Fibroblast of the aortic adventitia (primary cell): ENCODE measurements at places on chromosomes 2 and 18. TPM values are rescaled to one million over a fixed set of nuclear protein-coding genes. Genes with fewer than 3 reads are reported as not detected.

DNA sequence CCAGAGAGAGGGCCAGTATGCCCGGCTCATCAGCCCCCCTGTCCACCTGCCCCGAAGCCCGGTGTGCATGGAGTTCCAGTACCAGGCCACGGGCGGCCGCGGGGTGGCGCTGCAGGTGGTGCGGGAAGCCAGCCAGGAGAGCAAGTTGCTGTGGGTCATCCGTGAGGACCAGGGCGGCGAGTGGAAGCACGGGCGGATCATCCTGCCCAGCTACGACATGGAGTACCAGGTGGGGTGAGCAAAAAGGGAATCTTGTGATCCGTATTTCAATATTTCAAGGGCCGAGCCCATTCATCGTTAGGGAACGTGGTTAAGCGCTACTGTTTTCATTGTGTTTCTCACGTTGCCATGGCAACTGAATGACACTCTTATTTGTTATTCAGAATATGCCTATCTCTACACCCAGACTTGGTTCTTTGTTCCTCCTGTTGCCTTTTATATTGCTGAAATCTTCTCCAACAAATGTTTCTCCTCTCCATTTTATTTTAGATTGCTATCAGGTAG, 81.5 kb downstream of the NRP2 start:
- DNase-seq, result peak; percentile 63

GRCh38 chr2:234881413-234882241, 70.2 kb upstream of the SH3BP4 start:
- DNase-seq, result peak; percentile 99

GRCh38 chr2:208334230-208334629, 68.2 kb downstream of the PIKFYVE start:
- no peak for DNase-seq

DNA sequence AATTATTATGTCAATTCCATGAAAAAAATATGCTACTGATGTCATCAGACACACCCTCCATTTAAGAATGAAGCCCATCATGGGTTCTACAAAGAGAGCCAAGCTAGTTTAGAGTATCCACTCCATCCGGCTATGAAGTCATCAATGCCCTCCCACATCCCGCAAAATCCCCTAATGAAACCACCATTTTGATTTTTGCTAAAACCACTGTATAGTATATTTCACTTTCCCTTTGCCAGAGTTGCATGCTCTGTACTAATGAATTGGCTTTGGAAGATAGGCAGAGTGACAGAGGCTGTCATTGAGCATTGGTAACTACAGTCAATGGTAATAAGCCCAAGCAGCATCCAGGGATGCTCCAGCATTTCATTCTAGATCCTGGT, 118.6 kb downstream of the ANKRD44 start:
- DNase-seq, result no peak

DNA sequence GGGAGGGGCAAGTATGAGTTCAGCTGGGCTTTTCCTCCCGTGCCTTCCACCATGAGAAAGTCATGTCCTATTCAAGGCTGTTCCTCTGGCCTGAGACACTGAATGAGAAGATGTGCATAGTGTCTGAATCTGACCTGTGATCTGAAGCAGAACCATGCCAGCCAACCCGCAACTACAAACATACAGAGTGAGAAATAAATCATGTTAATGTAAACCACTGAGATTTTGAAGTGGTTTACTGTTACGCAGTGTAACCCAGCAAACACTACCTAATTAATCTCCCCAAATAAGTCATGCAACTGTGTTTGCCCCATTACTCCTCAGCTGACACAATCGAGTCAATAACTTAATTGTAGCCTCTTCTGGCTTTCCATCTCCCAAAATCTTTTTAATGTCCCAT, 49.2 kb downstream of the METTL4 start:
- DNase-seq, result no peak

Gene IL36G
- total RNA-seq, result not detected in 2 replicates

Gene CENPA
- total RNA-seq, result 9.2 TPM in 1 of 2 replicates, not detected in the other

Gene GRHL1
- total RNA-seq, result 1.3 TPM in 1 of 2 replicates, not detected in the other

DNA sequence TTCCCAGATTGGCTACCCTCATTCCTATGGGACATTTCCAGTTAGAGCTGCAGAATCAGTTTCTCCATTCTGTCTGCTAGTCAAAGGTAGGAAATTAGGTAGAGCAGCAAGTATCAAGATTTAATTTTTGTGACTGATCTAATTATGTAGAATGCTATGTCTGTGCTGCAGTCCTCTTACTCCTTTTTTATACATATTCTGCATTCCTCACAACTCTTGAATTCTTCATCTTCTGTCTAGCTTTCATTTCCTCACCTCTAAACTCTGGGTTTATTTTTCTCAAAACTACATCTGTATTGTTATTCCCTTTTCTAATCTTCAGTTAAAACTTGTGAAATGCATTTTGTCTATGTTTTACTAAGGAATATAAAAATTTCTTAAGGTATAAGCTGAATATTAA, 8.6 kb downstream of the SGO2 start:
- peak; percentile 6 for DNase-seq

Gene NEB
- total RNA-seq, result 0.27 and 0.41 TPM in 2 replicates

DNA sequence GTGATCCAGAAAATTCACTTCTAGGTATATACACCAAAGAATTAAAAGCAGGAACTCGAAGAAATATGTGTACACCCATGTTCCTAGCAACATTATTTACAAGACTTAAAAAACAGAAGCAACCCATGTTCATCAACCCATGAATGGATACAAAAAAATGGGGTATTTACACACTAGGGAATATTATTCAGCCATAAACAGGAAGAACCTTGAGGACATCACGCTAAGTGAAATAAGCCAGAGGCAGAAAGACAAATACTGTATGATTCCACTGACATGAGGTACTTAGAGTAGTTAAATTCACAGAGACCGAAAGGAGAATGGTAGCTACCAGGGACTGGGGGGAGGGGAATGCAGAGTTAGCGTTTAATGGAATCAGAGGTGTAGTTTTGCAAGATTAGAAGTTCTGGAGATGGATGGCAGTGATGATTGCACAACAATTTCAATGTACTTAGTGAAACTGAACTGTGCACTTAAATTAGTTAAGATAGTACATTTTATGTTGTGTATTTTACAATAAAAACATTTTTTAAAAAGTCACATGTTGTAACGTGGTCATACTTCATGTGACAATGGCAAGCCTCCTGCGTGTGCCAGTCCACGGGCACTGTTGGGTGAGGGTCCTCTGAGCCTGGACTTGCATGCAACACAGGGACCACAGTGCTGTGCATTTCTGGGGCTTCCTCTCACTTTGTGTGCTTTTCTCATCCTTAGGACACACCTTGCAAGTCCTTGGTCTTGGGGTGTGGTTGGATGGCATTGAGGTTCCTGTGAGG, 206.1 kb upstream of the HDAC4 start:
- DNase-seq, result no peak

DNA sequence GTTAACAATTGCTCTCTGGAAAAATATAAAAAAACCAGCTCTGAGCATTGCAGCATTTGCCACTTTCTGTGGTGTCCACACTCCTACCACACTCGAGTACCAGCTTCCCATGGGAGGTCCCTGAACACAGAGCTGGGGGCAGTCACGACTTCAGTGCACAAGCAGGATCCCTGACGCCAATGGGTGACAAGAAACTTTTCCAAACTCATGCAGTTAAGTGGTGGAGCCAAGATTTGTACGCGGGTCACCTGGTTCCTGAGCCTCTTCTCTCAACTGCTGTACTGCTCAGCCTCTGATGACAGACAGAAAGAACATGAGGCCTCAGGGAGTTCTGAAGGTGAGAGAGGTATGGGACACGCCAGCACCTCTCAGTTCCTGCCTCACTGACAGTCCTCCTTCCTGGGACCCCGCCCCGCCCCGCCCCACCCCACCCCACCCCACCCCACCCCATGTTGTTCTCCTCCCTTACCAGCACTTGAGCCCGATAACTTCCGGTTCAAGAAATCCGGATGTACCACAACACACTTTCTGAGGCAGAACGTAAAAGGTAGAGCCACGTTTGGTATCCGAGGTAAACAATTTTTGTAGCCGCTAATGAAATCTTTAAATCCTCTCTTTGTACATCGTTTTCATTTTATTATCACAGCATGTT, 287.6 kb downstream of the MYCN start:
- DNase-seq, result no peak

GRCh38 chr2:51290725-51291124, 258.8 kb upstream of the NRXN1 start:
- peak; percentile 6 for DNase-seq

Gene THSD7B
- total RNA-seq, result 0.36 TPM in 1 of 2 replicates, not detected in the other
